ENCODE measurements at places on chromosomes 16 and 17. TPM values are rescaled to one million over a fixed set of nuclear protein-coding genes. Genes with fewer than 3 reads are reported as not detected.

The KRT26 gene
- not detected for total RNA-seq

The ABAT gene
- 3.8 TPM for total RNA-seq

The UNC13D gene
- 13.7 TPM for total RNA-seq

The MYO19 gene
- 84.7 TPM for total RNA-seq

The MYH13 gene
- total RNA-seq = not detected

The ITGAD gene
- total RNA-seq = not detected

The TLCD2 gene
- total RNA-seq = 7.8 TPM

The FTSJ3 gene
- 111 TPM for total RNA-seq

The NPW gene
- not detected for total RNA-seq

The ITGAX gene
- not detected for total RNA-seq

The MYH1 gene
- total RNA-seq = not detected

The MT1E gene
- 274 TPM for total RNA-seq

The TOP2A gene
- total RNA-seq = 2.1 TPM

The SARM1 gene
- total RNA-seq = 0.93 TPM

The ATXN2L gene
- 125 TPM for total RNA-seq

The XAF1 gene
- total RNA-seq = 20.1 TPM

The NHERF1 gene
- 208 TPM for total RNA-seq

The SPHK1 gene
- 70.4 TPM for total RNA-seq

The FN3K gene
- total RNA-seq = 13.8 TPM

The CA7 gene
- not detected for total RNA-seq

The TEKT5 gene
- 0.34 TPM for total RNA-seq

The CD19 gene
- not detected for total RNA-seq

The EFCAB5 gene
- 0.14 TPM for total RNA-seq

The TLCD1 gene
- 5.0 TPM for total RNA-seq

The C17orf67 gene
- 0.64 TPM for total RNA-seq

The SOST gene
- total RNA-seq = not detected

The ZNF750 gene
- total RNA-seq = 10.6 TPM

The CPPED1 gene
- 7.5 TPM for total RNA-seq

The EPN3 gene
- 20.9 TPM for total RNA-seq
